DMS79 treated with DMSO at 0.1 percent for 48 hours (cell line): ENCODE measurements at places on chromosomes 1 and 21.
A peak's percentile ranks its signal among the peaks of the same experiment; 100 is the strongest.

DNA sequence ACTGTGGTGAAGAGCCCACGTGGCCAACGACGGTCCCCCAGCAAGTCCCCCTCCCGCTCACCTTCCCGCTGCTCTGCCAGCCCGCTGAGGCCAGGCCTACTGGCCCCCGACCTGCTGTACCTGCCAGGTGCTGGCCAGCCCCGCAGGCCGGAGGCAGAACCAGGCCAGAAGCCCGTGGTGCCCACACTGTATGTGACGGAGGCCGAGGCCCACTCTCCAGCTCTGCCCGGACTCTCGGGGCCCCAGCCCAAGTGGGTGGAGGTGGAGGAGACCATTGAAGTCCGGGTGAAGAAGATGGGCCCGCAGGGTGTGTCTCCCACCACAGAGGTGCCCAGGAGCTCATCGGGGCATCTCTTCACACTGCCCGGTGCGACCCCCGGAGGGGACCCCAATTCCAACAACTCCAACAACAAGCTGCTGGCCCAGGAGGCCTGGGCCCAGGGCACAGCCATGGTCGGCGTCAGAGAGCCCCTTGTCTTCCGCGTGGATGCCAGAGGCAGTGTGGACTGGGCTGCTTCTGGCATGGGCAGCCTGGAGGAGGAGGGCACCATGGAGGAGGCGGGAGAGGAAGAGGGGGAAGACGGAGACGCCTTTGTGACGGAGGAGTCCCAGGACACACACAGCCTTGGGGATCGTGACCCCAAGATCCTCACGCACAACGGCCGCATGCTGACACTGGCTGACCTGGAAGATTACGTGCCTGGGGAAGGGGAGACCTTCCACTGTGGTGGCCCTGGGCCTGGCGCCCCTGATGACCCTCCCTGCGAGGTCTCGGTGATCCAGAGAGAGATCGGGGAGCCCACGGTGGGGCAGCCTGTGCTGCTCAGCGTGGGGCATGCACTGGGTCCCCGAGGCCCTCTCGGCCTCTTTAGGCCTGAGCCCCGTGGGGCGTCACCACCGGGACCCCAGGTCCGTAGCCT is 46.8 kb downstream of the TRIM11 start:
- no peak for DNase-seq

DNA sequence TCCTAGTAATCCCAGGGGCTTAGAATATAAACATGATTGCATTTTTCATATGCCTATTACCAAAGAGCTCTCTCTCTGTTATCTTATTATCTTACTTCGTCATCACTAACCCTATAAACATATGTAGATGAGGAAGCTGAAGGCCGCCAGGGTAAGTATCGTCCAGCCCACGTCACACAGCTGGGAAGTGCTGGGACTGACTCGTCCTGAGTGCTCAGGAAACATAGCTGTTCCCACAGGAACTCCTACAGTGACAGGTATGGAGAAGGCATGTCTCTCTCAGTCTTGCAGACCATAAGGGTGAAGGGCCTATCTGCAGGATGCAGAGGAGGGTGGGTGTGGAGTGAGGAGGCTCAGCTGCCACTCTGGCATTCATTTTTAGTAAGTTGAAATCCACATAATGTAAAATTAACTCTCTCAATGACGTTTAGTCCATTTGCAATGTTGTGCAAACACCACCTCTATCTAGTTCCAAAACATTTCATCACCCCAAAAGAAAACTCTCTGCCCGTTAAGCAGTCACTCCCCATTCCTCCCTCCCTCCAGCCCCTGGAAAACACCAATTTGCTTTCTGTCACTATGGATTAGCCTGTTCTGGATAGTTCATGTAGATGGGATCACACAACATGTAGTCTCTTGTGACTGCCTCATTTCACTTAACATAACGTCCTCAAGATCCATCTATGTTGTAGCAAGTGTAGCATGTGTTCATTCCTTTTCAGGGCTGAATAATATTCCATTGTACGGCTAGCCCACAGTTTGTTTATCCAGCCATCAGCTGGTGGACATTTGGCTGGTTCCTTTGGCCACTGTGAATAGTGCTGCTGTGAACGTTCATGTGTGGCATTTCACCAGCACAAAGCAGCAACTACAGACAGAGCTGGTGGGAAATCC is 68.3 kb downstream of the TCP10L start:
- no peak for DNase-seq

- peak; percentile 8 for DNase-seq
Measured at GRCh38 chr1:37811027-37811655, 3.1 kb upstream of the YRDC start.

DNA sequence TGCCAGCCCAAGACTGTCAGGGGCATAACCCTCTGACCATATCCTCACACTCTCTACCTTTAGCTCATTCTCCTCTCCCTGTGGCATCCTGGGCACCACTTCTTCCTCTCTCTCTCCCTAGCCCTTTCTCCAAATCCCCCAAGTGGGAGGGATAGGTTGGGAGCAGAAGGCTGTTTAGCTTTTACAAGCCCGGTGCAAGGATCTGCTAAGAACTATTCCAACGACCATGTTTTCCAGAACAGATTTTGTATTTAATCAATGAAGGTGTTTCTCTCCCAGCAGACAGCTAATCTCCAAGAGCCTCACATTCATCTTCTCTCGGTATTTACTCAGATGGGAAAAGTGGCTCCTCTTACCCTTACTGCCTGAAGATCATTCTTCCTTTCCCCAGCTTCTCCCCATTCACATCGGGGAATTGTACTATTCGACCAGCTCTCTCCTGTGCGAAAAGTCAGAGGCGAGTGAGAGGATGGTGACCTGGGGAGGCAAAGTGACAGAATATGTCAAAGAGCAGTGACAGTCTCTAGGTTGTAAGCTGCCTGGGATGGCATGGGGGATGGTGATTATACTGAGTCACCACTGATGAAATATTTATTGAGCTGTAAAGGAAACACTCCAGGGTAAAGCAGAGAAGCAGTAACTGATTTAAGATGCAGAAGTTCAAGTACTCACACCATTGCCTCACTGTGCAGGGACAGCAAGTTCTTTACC is 47.0 kb upstream of the RBM15 start:
- peak; percentile 41 for DNase-seq

DNA sequence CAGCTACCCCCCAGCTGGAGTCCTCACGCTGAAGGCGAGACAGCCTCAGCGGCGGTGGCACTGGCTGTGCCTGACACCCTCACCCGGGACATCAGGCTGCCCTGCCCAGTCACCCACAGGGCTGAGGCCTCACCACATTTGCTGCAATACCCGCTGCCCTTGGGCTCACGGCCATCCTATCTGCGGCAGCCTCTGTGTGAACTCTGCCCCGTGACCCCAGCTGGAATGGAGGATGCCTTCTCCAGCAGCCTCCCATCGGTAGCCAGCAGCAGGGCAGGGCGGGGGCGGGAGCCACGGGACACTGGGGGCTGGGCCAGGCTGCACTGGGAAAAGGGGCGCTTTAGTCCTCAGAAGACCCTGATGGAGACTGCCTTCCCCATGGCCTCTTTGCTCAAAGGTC is 112.4 kb upstream of the ZBTB40 start:
- DNase-seq = no peak

GRCh38 chr1:224506141-224506814 is 71.7 kb upstream of the WDR26 start:
- DNase-seq = no peak

DNA sequence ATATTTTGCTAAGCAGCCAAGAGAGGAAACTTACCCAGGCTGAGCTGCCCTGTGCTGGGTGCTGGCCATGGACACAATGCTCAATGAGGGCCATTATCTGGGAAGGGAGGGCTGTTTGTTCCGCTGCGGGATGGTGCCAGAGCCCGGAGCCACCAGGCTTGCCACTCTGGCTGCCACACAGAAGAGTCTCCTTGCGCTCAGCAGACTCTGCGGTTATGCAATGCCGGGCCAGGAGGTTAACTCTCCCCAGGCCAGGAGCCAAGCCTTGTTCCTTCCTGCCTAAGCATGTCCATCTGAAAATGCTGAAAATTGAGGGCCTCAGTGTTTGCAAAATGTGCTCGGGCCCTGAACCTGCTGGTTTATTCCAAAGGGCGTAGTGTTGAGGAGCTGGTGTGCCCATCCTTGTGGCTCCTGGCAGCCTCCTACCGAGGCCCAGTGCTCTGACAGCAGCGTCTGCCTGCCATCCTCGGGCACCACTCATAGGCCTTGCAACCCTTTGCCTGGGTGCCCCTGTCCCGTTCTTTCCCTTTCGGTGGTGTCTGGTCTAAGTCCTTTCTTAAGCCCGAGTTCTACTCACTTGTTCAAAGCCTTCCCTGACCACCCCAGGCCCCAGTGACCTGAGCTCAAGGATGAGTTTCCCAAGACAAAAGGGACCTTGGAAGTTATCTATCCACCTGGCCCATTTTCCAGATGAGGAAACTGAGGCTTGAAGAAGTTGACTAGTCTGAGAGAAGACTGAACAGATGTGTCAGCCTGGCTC is 133.8 kb upstream of the EDN2 start:
- no peak for DNase-seq

DNA sequence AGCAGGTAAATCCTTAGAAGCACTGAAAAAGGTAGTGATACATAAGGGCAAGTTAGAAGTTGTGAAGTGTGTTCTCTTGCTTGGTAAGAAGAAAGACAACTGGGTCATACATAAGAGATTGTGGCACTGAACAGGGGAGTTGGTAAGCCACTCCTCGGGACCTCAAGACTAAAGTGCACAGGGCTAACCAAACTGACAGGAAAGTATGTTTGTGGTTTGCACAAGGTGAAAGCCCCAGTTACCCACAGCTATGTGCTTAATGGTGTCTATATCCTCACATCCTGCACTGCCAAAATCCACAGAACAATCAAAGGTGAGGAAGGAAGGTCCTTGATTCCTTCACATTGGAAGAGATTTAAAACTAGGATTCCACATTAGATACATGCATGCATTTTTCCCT is 276.5 kb downstream of the DNM3 start:
- no peak for DNase-seq

GRCh38 chr21:45588086-45588825 is 46.0 kb upstream of the SLC19A1 start:
- no peak for DNase-seq

GRCh38 chr1:159229896-159230295 is 25.2 kb downstream of the ACKR1 start:
- no peak for DNase-seq

DNA sequence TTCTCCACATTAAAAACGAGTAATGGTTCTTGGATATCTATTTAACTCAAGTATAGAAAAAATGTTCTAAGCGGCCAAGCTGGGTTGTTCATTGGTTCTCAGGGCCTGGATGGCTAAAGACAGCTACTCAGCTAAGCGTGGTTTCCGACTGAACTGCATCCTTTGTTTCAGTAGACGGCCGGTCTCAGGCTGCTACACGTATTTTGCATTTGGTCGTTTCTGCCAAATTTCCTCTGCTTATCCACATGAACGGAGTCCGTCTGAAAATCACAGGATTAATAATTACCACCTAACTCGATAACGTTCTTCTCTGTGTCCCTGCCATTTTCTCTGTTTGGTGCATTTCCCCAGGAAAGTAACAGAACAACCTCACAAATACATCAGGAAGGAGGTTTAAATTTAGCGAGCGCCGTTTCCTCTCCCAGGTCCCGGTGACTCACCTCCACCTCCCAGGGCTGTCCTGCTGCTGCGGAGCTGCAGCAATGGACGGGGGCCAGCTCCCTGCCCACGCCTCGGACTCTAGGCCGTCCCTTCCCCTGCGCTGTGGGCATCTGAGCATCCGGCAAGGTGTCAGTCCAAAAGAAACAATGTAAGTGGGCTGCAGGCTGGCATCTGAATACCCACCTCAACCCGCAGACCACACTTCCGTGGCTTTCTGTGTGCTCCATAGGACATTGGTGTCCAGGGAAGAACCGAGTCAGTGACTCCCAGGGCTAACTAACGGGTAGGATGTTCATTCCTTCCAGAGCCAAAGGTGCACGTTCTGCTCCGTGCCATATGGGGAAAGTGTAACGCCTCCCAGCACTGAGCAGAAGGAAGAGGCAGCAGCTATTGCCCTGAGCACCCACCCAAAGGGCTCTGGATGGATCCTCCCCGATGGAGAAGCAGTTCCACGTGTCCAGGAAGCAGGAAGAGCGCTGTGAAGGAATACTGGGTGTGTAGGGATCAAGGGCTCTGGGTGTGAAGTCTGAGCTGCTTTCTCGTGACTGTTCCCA is 4.1 kb upstream of the GABRD start:
- no peak for DNase-seq

DNA sequence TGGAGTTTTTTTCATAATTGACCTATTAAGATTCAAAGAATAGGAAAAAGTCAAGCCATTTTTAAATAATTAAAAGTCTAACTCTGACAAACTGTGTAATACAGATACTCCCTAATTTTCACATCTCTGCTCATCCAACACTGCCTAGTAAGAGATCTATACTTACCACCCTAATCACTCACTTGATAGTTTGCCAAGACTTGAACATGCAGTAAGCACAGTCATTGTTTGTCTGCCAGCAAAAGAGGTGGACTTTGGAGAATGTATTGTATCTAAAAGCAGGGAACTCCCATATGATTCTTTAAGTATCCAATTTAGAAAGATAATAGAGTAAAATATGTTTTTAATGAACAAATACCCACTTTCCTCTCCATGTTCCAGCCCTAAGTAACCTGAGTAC is 15.5 kb downstream of the TMEM59 start:
- DNase-seq = no peak

- DNase-seq = no peak
Measured at GRCh38 chr1:31781138-31781755, 17.1 kb upstream of the ADGRB2 start.

- DNase-seq = no peak
Measured at GRCh38 chr1:112337028-112337531, 58.9 kb upstream of the CTTNBP2NL start.

- no peak for DNase-seq
Measured at GRCh38 chr1:174976436-174977108, 23.2 kb upstream of the CACYBP start.

DNA sequence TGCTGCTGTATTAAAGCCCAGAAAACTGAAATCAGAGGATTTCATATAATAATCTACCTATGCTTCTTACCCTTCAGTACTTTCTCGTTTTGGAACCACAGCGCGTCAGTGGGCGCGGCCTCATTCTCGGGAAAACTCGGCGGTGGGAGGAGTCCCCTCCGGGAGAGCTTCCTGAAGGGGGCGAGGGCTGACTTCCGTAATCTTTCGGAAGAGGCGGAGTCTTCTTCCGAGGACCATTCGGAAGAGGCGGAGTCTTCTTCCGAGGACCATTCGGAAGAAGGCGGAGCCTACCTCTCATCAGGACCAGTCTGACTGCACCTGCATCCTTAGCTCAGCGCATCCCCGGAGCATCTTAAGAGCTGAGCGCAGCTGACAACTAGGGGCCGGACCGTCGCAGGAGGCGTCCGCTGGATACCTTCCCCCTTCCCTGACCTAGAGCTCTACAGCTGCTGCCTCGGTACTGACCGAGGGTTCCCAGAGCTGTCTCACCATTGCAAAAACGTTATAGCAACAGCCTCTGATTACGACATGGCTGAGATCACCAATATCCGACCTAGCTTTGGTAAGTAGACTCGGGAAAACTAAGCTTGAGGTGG is at the start of gene SYT11:
TSS of gene SYT11 (plus strand) at position 334 of the 596 bp plus-strand sequence. CDS start at position 529, 195 bp downstream.
- peak; percentile 95 for DNase-seq

- no peak for DNase-seq
Measured at GRCh38 chr1:46409063-46409372, 14.9 kb downstream of the FAAH start.

GRCh38 chr21:27134516-27134915 is 167.6 kb upstream of the ADAMTS5 start:
- DNase-seq = no peak

GRCh38 chr1:231986631-231987336 is 360.2 kb downstream of the DISC1 start:
- no peak for DNase-seq

- DNase-seq = peak; percentile 92
Measured at GRCh38 chr1:55064071-55064581, 24.8 kb downstream of the PCSK9 start.

GRCh38 chr1:48875552-48876329 is 99.0 kb upstream of the BEND5 start:
- DNase-seq = peak; percentile 43
